ENCODE measurements at places on chromosomes 1 and 21.
A peak's percentile ranks its signal among the peaks of the same experiment; 100 is the strongest.

DNA sequence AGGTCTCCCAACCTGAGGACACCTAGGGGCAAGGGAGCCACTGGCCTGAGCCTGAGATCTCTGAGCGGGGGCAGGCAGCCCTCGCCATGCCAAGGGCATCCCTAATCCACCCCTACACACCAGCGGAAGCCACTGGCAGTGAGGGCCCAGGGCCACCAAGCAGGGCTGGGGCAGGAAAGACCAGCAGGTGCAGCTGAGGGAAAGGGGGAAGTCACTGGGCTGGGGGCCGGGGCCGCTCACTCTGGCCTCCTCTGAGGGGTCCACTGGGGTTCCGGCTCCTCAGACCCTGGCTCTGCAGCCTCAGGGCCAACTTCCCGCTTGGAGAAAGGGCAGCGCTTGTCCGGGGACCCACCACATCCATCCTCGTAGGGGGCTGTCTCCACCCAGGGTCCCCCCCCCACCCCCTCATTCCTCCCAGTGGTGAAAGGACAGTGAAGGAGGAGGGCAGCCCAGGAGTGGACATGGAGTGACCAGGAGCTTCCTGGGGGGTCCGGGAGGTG is 42.5 kb upstream of the ACTRT2 start:
- no peak for DNase-seq

DNA sequence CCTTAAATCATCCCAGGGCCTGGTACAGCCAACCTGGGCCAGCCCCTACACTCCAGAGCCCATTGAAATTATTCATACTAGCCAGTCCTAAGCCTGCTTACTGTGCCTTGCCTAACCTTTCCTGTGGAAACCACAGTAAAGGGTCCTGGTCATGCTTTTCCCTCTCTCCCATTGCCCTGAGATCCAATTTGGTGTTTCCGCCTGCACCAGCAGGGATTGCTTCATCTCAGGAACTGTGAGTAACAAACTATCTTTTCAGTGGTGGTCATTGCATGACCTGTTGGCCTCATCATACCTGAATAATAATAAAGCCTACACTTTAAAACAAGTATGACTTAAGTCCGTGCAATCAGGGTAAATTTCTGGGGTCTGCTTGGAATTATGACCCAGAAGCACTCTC is 18.7 kb upstream of the GALNT2 start:
- DNase-seq = no peak

DNA sequence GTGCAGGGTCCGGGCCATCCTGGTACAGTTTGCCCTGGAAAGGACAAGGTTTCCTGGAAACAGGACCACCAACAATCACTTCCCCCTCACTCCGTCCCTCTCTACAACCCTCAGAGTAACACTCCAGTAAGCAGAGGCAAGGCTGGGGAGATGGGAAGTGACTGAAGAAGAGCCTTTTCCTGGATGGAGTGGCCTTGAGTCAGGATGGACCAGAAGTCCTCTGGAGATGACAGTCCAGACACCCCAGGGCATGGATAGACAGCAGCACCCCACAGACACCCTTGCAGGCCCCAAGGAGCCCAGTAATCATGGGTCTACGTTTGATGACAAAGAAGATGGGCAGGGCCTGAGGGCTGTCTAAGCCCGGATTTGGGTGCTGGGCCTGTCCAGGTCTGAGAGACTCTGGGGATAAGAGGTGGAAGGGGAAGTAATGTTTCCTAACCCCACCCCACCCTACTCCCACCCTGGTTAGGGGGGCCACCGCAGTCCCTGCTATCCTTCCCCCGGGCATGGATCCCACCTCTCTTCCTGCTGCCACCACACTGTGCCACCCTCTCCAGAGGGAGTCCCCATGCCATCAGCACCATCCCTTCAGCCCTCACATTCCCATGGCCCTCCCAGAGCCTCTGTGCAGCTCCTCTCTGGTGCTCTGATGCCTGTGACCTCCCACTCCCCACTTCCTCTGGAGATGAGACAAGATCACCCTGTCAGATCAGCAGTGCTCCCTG is 7.2 kb upstream of the S100A8 start:
- DNase-seq = no peak

- no peak for DNase-seq
Measured at GRCh38 chr1:42380586-42381279, at the start of gene RIMKLA. Gene RIMKLA (plus strand): TSS chr1:42380792. CDS start chr1:42380935, 143 bp downstream.

DNA sequence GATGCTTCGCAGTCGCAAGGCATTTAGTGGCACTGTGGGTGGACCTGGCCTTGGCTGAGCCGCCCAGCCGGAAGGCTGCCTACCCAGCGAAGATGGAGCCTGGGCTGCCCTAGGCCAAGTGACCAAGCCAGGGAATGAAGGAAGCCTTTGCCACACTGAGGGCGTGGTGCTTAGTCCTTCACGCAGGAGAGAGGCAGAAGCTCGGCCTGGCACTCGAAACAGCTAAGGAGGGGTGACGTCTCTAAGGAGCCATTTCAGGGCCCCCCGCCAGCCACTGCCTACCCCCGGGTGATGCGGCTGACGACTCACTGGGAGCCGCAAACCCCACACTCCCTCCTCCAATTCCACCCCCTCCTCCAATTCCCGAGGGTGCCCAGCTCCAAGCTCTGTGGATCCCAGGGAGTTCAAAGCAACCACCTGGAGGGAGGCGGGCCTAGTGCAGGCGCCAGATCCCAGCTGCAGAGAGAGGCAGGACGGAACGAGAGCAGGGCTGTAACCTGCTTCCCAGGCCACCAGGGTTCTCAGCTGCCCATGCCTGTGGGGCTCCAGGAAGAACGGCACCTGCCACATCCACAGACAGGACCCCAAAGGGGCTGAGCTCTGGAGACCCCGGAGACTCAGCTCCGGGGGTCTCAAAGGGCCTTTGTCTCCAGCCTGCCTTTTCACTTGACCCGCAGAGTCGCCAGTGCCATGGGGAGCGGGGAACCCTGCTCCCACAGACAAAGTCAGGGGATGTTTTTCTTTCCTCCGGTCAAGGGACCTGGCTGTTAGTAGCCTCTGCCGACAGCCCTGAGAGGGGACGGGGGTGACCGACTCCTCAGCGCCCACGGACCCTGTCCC is 75.8 kb downstream of the ARHGEF16 start:
- peak; percentile 0 for DNase-seq

DNA sequence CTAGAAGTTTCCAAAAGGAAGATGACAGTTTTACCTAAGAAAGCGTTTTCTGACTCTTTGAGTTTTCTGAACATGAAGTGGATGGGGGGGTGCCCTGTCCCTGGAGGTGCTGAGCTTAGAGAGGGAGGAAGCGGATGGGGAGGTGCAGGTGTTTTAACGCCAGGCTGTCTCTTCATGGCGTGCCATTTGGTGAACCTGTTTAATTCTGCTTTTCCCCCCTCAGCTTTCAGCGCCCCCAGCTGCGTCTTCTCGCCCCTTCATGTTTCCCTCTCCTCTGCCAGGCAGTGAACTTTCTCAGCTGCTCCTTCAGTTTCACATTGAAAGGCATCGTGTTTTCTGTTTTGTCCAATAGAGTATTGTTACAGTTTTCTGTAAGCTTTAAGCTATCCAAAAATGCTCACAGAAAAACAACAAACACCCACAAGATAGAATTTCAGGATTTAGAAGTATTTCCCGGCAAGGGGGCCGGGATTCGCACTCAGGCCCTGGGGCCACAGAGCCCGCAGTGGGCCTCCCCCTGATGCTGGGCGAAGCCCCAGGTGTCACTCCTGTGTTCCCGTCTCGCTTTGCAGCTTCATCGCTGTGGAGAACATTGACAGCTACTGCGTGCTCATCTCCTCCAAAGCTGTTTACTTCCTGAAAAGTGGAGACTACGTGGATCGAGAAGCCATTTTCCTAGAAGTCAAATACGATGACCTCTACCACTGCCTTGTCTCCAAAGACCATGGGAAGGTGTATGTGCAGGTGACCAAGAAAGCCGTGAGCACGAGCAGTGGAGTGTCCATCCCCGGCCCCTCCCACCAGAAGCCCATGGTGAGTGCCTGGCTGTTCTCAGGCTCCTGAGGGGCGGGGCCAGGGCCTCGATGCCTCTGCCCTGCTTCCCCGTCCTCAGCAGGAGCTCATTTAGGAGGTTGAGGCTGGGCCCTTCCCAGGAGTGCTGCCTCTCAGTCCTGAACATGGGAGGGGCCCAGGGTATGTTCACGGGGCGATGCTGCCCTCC is 111.4 kb downstream of the DHRS3 start:
- no peak for DNase-seq

DNA sequence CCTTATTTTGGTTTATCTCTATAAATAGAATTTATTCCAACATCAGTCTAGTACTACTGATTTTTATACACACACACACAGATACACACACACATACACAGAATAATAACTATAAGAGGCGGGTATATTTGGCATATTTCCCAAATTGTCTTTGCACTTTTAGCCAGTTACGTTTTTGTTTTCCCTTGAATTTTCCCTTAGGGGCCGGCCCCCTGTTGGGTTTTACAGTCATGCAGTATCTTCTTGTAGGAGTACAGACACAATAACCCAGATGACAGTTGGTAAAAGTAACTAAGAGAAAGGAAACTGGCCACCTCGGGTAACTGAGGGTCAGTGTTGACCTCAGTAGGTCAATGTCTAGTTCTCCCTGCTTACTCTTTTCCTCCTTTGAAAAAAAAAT is 50.9 kb downstream of the DISP1 start:
- no peak for DNase-seq

DNA sequence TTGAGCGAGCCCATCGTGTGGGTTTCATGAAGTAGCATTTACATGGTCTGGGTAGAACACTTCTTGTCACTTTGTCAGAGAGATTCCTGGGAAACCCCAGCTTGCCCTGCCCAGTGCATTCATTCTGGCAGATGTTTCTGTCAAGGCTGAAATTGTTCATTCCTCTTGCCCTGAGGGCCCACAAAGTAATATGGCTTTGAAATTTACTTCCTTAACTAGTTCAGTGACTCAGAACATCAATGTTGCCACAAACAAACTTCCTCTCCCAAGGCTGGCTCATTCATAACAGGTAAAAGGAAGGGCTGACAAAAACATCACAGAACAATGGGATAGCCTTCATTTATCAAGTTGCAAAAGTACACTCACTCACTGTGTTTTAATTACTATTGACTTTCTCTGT is 5.0 kb upstream of the KIAA0040 start:
- peak; percentile 56 for DNase-seq
